Germinal center (tissue), 1 donor: ENCODE measurements at places on chromosomes 12 and 14.

DNA sequence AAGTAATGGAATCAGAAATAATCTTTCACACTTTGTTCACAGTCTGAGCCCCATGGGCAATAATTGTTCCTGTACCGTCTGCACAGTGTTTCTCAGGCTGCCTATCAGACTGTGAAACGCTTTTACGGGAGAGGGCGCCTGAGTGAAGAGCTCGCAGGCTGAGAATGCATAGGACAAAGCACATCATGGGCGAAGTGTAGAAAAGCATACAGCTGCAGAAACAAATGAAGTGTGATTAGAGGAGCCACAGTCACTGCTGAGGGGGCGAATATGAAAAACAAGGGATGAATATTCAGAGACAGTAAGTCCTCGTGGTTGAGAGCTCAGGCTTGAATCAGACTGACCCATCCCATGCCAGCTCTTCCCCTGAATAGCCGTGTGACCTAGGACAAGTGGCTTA is 438.4 kb upstream of the DCN start:
- no peak for DNase-seq

DNA sequence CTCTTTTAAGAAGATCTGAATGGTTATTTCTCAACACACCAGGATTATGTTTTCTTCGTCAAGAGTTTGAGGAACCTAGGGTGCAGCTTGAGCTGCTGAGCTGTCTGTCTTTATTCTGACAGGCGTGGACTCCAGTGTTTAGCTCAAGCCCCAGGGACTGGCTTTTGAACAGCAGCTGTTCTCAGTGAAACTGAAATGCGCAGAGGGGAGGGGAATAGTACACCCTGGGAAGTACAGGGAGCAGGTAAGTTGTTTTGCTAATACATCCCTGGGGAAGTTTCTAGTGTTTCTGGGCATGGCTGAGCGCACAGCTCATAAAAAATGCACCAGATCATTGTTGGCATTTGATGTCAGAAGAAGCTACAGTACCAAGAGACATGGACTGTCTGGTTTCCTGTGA is 659.8 kb downstream of the DIO2 start:
- DNase-seq, result no peak

- DNase-seq, result no peak
Measured at GRCh38 chr12:120136093-120136770, 19.7 kb upstream of the RAB35 start.

DNA sequence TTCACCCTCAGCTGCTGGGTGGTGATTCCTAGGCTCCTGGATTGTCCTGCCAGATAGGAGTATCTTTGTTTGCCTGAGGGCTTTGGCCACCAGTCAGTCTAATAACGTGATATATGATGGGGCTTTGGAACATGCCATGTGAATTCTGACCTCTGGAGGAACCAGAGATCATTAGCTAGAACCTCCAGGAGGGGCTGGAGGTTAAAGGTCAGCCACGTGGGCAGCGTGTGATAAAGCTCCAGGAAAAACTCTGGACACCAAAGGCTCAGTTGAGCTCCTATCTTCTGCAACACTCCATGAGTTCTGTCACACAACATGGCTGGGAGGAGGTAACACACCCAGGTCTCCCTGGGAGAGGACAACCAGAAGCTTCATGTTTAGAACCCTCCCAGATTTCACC is 251.1 kb downstream of the DAD1 start:
- no peak for DNase-seq

- DNase-seq, result peak; percentile 56
Measured at GRCh38 chr12:79689477-79690141, 1.2 kb downstream of the PAWR start.

GRCh38 chr14:79661752-79662151 is 549.6 kb downstream of the DIO2 start:
- no peak for DNase-seq

DNA sequence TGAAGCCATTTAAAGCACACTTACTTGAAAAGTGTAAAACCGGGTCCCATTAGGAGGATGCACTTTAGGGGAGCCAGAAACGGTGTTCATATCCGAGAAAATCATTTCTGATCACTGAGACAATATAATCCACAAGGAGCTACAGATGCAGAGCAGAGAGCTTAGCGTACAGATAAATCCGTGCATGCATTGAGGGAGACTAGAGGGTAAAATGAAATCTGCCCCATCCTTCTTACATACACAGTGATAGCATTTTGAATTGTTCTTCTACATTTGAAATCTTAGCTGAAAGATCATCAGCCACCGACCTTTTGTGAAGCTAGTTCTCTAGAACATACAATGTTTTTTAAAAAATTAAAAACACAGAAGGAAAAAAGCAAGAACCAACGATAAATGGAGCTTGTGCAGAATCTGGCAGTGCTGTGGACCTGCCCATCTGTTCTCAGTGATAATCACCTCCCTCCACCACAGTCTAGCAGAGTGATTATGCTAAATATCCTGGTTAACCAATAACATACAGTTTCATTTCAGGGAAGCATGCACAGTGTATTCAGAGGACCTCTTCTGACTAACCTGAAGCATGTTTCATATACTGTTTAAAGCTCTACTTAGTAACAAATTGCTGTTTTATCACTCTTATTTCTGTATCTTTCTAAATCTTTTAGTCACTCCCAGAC is 161.1 kb downstream of the PPFIA2 start:
- no peak for DNase-seq

- peak; percentile 50 for DNase-seq
Measured at GRCh38 chr12:55931780-55932550, 1.0 kb downstream of the DGKA start.

- DNase-seq, result no peak
Measured at GRCh38 chr12:93403988-93404803, 26.5 kb downstream of the NUDT4 start.

- no peak for DNase-seq
Measured at GRCh38 chr14:39396448-39396847, 35.8 kb downstream of the FBXO33 start.
